Motor neuron (in vitro differentiated cells): ENCODE measurements at places on chromosomes 3 and 15. TPM values are rescaled to one million over a fixed set of nuclear protein-coding genes. Genes with fewer than 3 reads are reported as not detected.
A peak's percentile ranks its signal among the peaks of the same experiment; 100 is the strongest.

The TUSC7 gene
- 5.6 and 15.2 TPM in 2 replicates for total RNA-seq

The CP gene
- total RNA-seq, result 3.8 and 7.1 TPM in 2 replicates

The GOLGA8T gene
- 0.14 and 0.29 TPM in 2 replicates for total RNA-seq

The WDR72 gene
- 1.9 and 2.0 TPM in 2 replicates for total RNA-seq

The GASK1A gene
- total RNA-seq, result 0.78 and 1.2 TPM in 2 replicates

The TMEM40 gene
- 0.19 and 0.28 TPM in 2 replicates for total RNA-seq

DNA sequence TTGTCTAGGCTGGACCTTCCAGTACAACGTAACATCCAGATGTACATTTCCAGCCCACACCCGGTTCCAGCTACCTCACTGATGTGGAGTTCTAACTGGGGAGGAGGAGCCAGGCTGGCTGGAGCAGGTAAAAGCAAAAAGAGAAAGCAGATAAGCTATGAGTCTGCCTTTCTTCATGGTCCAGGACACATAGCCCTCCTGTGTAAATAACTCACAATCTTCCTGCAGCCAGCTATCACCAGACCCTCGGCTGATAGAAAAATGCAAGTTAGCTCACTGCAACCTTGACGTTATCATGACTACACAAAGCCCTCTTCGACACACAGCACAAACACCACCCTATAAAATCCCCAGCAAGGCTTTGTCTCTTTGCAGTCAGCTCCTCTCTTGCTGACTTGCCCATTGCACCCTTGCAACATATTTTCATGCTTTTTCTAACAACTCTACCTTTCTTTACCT, 20.5 kb upstream of the ELP6 start:
- ATAC-seq, result peak; percentile 62

GRCh38 chr3:125186261-125186787, 26.2 kb downstream of the SLC12A8 start:
- ATAC-seq, result peak; percentile 79

DNA sequence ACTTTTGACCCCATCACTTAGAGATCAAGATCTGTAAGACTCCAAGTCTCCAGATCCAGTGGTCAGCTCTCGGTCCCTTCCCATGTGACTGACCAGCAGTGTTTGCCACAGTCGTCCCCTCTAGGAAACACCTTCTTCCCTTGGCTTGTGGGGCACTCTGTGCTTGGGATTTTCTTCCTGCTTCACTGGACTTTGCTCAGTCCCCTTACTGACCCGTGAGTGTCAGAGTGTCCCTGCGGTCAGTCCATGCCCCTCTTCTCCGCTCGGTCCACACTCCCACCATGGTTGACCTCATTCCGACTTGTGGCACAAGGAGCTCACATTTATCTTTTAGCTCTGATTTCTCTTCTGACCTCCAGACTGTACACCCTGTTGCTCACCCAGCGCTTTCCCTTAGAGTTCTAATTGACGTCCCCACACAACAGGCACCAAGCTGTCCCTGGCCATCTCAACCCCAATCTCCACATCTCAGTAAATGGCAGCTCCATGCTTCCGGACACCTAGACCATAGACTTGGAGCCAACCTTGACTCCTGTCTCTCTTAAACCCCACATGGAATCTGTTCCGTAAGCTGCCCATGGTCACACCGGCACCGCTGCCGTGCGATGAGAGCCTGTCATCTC, 67.9 kb downstream of the APBA2 start:
- ATAC-seq, result no peak

DNA sequence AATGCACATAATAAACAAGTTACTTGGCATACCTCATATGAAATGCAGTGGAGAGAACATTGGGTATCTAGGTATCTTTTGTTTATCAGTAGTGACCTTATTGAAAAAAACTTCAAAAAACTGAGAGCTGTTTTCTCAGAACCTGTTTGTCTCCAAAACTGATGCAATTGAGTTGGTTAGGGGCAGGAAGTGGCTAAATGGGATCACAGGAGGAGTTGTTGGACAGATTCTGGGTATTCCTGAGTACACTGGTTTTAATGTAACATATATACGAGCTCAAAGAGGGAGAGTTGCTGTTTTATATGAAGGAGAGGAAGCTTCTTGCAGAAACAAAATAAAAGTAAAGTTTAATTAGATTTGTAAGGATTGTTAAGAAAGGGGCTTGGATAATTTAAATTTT, 159.5 kb downstream of the C3orf70 start:
- no peak for ATAC-seq

- peak; percentile 60 for ATAC-seq
Observed at GRCh38 chr3:172159962-172160538, 120.7 kb downstream of the FNDC3B start.

DNA sequence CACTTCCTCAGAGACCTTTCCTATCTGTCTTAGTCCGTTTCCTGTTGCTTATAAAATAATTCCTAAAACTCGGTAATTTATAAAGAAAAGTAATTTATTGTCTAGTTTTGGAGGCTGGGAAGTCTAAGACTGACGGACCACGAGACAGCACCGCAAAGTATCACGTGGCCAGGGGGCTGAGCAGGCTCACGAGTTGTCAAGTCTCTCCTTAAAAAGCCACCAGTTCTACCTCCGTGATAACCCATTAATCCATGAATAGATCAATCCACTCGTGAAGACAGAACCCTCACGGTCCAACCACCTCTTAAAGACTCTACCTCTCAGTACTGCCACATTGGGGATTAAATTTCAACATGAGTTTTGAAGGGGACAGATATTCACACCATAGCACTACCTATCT, 821 bp downstream of the LINS1 start:
- ATAC-seq, result no peak

DNA sequence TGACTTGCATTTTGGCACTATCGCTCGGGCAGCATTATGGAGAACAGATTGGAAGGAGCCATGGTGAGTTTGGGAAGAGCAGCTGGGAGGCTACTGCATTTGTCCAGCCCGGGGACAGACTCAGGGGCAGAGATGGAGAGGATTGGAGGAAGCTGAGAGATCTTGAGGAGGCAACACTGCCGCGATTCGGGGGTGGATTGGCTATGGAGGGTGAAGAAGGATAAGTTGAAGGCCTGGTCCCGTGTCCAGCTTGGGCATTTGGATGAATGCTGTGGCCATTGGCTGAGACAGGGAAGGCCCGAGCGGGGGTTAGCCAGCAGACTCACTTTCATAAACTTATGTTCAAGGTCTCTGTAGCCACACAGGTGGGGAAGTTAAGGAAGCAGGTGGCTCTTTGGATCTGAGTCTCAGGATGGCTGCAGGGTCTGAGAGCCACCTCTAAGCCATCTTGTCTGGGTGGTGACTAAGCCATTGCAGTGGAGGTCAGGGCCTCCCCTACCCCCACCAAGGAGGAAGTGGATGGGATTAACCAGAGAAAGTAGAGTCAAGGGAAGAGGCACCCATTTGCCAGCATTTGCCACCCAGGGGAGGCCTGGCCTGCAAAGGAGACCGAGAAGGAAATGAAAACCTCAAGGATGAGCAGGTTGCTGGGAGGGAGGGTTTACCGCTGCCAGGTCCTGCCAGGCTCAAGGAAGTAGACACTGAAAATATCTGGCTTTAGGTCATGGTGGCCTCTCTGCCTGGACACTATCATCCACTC, 144.0 kb upstream of the TLE3 start:
- ATAC-seq, result no peak

DNA sequence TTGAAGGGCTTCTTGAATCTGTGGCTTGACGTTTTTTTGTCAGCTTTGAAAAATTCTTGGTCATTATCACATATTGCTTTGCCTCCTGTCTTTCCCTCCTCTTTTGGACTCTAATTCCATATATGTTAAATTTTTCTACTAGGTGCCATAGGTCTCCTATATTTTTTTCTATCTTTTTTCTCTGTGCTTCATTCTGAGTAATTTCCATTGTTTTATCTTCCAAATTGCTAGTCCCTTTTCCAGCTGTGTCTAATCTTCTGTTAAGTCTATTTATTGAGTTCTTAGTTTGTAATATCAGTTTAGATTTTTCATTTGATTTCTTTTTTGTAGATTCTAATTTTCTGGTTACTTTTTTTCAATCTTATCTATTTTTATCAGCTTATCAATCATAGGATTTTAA, 53.7 kb downstream of the CHST2 start:
- ATAC-seq, result no peak

DNA sequence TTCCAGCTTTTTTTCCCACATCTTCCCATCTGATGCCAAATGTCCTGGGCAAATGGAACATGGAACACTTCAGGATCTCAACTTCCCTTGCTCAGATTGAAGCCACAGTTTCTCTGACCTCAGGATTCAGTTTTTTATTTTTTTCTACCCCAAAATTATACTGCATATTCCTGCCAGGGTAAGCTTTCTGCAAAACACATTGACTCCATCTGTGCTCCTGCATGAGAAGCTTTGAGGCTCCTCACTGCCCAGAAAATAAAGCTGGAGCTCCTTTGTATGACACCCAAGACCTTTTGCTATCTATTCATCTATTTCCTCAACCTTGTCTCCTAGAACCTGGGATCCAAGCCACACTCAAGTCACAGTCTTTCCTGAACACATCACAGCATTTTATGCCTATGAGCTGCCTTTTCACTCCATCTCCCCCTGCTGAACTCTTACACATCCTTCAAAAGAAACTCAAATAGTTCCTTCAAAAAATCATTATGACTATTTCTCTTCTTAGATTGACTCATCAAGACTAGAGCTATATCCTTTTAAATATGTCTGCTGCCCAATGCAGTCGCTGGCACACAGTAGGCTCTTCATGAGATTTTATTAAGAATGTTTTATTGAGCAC, 57.4 kb upstream of the PSMD6 start:
- no peak for ATAC-seq

DNA sequence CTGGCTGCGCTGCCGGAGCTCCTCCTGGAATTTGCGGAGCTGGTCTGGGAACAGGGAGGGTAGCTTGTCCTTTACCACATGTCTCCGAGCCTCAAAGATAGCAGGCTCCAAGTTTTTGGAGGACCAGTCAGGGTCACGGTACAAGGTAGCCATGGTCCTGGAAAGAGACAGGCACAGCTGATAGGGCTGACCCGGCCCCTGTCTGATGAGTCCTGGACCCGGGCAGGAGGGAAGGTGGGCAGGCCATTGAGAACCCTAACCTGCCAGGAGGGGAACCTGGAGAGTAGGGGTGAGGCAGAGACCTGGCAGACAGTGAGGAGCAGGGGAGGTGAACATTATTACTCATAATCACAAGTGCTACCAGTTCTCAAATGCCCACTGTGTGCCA, 20.4 kb upstream of the EHD4 start:
- ATAC-seq, result no peak

- ATAC-seq, result peak; percentile 27
Observed at GRCh38 chr15:98609144-98609852, 39.0 kb upstream of the IGF1R start.

- ATAC-seq, result peak; percentile 89
Observed at GRCh38 chr15:45187894-45188830, at the start of gene SHF. Gene SHF (minus strand): TSS chr15:45187966. CDS start chr15:45187951, 15 bp downstream.

DNA sequence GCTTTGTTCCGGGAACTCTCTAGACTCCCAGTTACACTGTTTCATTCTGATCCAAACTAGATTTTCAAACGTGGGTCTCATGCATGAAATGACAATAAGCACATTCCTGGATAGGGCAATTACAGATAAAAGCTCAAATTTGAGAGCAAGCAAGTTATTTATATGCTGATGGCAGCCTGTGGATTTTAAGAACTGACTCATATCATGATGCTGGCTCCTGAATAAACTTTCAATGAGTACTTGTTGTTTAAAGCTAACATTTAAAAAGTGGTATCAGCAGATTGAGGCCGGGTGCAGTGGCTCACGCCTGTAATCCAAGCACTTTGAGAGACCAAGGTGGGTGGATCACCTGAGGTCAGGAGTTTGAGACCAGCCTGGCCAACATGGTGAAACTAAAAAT, 66.6 kb downstream of the LEO1 start:
- no peak for ATAC-seq

DNA sequence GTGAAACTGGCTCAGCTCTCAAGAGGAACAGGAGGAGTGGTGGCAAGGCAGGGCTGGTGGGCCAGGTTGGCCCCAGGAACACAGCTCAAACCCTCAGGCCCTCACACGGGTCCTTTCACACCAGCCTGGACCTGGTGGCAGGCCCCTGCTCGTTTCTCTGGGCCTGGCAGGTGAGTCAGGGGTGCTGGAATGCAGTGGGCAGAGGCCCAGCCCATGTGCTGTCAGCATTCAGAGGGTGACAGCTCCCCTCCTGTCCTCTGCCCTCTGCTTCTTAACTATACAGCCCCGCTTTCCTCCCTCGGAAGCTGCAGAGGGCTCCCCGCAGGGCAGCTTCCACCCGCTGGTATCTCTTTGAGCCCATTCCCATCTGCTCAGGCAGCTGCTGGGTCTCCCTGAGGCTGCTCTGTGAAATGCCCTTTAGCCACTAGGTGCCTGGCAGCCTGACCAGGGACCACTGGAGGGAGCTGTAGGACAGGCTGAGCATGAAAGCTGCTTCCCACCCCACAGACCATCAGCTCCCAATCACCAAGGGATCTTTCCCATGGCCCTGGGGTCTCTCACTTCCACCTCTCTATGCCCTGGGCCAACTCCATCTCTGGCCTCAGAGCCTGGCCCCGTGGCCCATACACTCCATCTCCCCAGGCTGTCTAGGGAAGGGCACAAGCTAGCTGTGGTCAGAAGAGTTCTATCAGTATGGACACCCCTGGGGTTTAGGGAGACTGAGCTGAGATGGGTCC, 24.8 kb downstream of the SHF start:
- ATAC-seq, result peak; percentile 55

- ATAC-seq, result no peak
Observed at GRCh38 chr3:34070831-34071585, 272.6 kb downstream of the PDCD6IP start.

DNA sequence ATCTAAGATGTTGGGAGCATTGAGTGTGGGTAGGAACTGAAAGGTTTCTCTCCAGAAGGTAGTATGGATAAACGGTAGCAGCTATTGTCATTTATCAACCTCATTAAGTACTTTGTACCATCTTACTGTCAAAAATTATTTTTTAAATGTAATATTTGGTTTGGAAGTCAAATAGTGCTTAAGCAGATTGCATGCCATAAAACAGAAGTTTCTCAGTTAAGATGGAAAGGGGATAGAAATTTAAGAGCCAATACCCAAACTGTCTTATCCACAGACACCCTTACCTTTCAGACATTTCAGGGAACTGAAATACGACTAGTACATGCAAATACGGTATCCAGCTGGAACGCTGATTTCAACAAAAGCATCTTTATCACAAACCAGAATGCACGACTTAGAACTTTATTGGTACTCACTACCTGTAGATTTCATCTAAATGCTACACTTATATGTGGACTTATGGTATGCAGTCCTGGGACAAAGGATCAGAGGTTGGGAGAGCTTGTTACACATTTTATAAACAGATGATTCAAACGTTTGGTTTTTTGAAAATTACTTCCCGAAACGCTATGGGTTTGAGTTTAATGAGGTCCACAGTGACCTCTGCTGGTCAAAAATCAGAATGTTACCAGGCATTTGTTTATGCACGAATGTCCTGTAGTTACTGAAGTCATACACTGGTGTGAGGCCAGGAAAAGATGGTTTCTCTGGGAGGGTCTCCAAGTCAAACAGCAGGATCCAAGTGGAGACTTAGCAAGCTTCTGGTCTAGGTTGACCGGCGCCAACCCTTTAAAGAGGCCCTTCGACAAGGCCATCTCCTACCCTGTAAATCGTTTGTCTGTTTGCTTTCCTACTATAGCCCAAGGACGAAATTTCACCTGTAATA, 45.7 kb upstream of the DUT start:
- ATAC-seq, result peak; percentile 54

GRCh38 chr3:148226246-148226645, 471.5 kb upstream of the AGTR1 start:
- no peak for ATAC-seq

- no peak for ATAC-seq
Observed at GRCh38 chr3:36393563-36393962, 13.3 kb downstream of the STAC start.

GRCh38 chr15:62533687-62534086, 368.6 kb upstream of the C2CD4B start:
- no peak for ATAC-seq
